CD4-positive, alpha-beta T cell treated with Interleukin-1 beta for 1 hour (primary cell): ENCODE measurements at places on chromosomes 7 and 10.

- no peak for DNase-seq
Measured at GRCh38 chr7:130442601-130443000, 1.8 kb upstream of the CEP41 start.

- no peak for DNase-seq
Measured at GRCh38 chr7:66182920-66183319, 22.2 kb upstream of the TPST1 start.

DNA sequence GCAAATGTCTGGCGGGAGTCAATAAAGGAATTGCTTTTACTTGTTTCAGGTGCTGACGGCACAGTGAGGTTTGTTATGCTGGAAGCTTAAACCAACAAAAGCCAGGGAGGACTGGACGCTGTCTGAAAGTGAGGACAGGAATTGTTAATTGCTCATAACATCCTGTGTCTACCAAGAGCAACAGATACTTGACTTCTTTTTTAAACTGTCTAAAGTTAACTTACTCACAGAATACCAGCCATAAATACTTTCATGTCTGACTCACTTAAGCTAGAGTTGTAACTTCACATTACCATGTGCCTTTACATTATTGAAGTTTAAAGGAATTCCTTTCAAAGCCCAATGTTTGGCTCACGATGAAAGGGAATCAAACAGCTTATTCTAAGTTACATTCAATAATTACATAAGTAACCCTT lies 252.7 kb upstream of the SHH start:
- DNase-seq, result no peak

DNA sequence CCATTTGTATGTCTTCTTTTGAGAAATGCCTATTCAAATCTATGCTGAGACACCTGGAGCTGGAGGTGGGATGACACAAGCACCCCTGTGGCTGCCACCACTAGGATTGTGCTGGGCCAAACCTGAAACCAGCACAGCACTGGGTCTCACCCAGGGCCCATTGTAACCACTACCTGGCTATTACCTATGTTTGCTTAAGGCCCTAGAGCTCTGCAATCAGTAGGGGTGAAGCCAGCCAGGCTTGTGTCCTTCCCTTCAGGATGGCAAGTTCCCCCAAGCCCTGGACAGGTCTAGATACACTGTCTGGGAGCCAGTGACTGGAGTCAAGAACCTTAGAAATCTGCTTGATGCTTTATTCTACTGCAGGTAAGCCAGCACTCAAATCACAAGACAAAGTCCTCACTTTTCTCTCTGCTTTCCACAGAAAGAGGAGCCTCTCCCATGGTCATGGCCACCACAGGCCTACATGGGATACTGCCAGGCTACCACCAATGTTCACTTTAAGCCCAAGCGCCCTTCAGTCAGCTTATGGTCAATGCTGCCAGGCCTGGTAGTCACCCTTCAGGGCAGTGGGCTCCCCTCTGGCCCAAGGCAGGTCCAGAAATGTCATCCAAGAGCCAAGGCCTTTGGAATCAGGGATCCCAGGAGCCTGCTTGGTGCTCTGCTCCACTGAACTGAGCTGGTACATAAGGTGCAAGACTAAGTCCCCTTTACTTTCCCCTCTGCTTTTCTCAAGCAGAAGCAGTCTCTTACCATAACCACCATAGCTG lies 105.3 kb downstream of the BMS1 start:
- DNase-seq, result no peak

DNA sequence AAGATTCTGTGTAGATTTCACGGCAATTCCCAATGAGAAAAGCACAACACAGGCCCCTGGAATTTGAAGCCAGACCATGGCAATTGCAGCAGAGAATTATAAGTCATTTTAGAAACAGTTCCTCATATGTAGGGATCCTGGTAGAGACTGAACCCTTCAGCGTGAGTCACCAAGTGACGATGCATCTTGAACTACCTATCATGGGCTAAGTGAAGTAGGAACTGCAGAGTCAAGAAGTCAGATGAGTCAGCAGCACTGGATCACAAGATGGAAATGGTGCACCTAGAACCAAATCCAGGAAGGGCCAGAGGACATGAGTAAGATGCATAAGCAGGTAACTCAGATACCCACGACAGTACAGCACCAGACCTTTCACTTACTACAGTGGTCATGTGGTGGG lies 140.0 kb upstream of the TPK1 start:
- no peak for DNase-seq

- DNase-seq, result no peak
Measured at GRCh38 chr7:16034353-16034752, 347.9 kb upstream of the MEOX2 start.

- no peak for DNase-seq
Measured at GRCh38 chr7:29547421-29547820, 16.2 kb upstream of the PRR15 start.

GRCh38 chr10:89442289-89442688 lies 27.9 kb downstream of the IFIT5 start:
- no peak for DNase-seq

DNA sequence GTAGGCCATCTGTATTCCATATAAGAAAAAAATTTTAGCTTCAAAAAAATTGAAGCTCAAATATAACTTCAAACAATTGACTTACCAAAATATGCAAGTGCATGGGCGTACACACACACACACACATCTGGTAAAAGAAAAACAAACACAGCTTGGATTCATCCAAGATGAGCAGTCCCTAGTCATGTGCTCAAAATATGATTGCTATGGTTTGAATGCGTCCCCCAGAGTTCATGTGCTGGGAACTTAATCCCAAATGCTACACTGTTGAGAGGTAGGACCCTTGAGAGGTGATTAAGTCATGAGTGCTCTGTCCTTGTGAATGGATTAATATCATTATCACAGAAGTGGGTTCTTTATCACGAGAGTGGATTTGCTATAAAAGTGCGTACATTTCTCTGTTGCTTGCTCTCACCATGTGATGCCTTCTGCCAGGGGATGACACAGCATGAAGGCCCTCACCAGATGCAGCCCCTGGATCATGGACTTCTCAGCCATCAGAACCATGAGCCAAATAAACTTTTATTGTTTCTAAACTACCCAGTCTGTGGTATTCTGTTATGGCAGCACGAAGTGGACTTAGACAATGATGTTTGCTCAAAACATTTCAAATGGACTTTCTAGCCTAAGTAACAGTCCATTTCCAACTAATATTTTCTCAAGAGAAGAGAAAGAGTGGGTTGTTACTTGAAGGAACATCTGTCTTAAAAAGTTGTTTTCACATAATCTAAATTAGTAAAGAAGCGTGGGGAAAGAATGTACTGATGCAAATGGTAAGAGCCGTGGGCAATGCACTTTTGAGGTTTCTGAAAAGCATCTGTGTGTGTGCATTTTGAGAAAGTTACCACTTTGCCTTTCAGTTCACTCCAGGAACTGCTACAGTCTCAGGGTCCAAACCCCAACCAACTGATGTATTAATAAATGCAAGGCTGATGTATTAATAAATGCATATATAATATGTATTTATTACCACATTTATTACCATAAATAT lies 15.1 kb upstream of the SVIL start:
- DNase-seq, result no peak

- no peak for DNase-seq
Measured at GRCh38 chr7:34371922-34372321, 286.1 kb upstream of the NPSR1 start.
